ENCODE measurements at places on chromosomes 7 and 10.
A peak's percentile ranks its signal among the peaks of the same experiment; 100 is the strongest.

GRCh38 chr7:122988333-122988732 lies 7.2 kb downstream of the TAS2R16 start:
- no peak for DNase-seq

DNA sequence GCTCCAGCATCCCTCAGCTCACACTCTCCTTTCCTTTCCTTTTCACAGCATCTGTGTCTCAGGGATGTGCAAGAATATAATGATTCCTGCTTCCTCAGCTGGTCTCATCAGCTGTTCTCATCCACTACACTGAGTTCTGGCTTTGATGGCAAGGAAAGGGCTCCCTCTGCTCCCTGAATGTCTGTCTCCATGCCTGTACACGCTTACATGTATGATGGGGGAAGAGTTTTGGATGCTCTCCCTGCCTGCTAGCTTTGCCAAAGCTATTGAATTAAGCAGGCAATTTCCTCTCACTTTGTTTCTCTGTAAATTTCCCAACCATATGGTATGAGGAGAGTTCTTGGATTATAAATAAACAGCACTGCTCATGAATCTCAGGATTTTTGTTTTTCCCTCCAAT lies 254.5 kb downstream of the SORCS3 start:
- DNase-seq = no peak

DNA sequence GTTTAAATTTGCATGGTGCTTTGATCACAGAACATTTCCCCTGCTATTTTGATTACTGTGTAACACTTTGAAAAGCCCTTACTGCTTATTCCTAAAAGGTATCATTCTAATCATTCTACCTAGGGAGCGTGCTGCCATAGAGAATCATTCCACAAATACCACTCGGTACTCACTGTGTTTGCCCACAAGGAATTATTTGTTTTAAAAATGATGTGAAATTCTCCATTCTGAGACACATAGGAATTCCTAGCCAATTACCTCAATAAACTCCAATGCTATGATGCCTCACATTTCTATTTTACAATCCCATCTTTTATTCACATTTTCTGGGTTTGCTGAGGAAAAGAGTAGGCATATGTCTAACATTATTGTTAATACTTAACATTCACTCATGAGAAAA lies 16.2 kb upstream of the TES start:
- DNase-seq = no peak

DNA sequence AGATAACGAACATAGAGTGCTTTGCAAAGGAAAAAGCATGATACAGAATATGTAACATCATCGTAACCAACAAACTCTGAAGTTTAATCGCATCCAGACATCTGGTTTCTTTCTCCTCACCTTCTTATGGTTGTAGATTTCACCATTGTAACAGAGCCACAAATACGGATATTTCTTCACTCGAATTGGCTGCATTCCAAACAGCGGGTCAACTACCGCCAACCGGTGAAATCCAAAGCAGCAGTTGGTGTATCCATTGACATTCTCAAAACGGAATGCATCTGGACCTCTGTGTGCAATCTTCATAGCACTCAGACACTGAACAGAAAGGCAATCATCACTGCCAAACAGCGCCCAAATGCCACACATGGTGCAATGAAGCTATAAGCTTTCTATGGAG lies 3.4 kb downstream of the ASNS start:
- DNase-seq = no peak

- peak; percentile 94 for DNase-seq
Observed at GRCh38 chr10:5446390-5446926, 34.1 kb downstream of the NET1 start.

DNA sequence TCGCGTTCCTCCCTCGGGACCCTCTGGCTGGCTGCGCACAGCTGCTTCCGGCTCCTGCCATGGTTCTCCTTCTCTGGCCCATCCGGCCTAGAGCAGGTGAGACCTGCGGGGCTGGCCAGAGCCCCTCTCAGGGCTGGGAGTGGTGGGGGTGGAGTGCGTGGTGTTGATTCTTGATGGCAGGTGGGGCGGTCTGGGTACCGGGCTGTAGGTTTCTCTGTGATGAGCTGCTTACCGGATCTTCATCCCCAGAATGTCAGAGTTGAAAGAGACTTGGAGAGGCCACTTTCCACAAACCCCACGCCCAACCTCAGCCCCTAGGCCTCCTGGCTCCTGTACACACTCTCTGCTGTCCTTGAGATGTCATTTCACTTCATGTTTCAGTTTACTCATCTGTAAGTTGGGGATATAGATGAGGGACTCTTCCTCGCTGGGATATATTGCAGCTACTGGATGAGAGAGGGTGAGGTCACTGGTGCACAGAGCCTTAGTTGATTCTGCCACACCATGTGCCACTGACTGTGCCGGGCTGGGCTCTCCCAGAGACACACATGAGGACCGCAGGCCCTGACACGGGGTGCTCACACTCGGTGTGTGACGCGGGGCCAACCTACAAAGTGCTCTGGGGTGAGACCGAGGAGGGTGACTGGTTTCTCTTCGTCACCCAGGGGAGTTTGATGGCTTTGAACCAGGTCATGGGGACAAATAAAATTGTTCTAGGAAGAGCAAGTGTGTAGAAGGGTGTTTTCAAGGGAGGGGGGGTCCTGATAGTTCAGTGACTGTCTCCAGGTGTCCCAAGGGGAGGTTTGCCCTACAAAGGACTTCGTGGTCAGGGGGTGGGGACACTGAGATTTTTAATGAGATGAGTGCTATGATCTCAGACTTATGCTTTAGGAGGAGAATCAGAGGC lies 29.5 kb downstream of the ZNF775 start:
- no peak for DNase-seq

DNA sequence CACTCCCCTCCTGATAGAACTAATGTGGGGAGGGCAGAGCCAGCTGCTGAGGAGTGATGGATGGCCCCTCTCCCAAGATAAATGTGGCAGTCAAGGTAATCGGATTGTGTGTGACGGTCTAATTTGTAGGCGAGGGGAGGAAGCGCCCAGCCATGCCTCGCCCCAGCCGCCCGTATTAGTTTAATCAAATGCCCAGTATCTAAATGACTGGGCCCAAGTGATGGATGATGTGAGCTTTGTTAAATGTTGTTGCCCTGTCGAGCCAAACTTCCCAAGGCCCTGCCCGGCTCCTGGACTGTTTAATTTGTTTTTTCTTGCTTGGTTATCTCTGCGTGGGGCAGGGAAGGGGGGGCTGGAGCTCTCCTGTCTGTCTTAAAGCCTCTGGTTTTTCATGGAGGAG lies 88.4 kb upstream of the PPIF start:
- DNase-seq = no peak

DNA sequence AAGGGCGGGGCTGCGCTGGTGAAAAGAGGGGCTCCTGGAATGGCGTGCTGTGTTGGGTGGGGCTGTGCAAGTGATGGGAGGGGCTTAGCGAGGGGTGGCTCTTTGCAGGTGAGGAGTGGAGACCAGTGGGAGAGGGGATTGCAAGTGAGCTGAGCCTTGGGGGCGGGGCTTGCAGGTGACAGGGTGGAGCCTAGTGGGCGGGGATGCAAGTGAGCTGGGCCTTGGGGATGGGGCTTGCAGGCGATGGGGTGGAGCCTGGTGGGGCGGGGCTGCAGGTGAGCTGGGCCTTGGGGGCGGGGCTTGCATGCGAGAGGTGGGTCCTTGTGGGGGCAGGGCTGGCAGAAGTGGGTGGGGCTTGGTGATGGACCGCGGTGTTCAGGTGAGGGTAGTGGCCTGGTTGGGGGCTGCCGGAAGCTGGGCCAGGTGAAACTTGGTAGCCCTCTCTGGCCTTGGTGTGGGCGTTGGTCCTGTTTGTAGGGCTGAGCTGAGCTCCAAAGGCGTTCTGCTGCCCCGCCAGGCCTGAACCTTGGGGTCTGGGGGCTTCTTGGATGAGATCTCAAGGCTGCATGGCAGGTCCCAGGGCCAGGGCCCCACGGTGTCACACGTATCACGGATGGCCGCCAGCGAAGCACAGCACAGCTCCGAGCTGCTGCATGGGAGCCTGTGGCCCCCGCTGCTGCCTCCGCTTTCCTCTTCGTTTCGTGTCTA lies 743 bp upstream of the PITRM1 start:
- no peak for DNase-seq

DNA sequence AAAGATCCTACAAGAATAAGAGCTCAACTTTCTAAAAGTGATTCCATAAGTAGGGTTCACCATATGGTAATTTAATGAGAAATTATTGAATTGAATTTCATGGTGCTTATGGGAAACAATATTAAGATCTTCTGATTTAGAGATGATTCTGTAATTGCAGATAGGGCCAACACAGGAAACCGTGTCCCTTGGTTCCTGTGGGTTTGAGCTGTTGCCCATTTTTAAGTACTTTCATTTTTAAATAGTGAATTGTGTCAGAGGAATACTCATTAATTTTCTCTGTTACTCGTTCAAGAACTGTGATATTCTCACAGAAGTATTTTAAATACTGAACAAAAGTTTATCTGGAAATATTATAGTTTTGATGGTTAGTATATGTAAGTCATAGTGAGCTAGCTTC lies 129.2 kb downstream of the SRI start:
- DNase-seq = no peak

DNA sequence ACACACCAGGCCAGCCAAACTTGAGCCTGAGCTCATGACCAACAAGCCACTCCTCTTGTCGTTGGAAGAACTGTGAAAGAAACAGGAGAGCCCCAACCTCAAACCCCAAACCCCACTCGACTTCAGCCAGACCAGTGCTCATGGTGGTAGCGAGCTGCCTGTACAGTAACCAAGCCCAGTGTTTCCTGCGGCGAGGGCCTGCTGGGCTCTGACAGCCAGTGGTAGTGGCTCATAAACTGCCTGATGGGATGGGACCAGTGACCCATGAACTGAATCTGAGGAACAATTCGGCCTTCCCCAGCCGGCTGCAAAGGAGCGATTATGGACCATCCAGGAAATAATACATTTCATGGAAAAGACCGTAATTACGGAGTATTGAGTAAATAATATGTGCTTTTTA lies 191.9 kb downstream of the RPS24 start:
- DNase-seq = no peak

DNA sequence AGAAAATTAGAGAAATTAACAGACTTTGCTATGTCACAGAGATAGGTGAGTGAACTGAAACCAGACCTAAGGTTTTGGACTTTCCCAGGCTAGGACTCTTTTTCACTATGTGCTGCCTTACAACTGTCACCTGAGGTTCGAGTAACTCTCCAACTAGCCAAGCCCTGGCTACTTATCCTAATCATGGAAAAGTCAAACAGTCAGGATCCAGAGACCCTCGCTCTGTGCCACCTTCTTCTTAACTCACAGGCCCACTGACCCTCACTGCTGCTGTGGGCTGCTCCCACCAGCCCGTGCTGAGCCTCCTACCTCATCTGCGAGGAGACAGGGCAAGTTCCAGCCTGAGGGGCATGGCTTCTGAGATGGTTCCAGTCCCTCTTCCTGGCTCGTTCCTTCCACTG lies 211.4 kb upstream of the KLF14 start:
- DNase-seq = no peak

DNA sequence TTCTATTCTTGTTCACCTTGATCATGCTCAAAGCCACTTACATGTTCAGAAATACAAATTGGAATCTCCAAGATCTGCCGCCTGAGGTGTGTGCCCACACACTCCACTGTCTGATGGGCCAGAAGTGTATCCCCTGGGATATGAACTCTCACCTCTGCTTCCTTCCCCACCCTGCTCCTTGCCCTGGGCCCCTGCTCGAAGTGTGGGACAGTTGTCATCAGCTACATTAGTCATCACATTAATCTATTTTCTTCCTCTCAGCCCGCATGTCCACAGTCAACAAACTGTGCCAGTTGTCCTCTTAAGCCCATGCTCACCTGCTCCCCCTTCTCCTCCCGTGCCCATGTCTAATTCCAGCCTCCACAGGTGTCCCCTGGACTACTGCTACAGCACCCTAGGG lies 154.7 kb downstream of the PTPN20 start:
- no peak for DNase-seq

All from hematopoietic multipotent progenitor cell treated with erythropoietin and hydrocortisone succinate and interleukin-3 and kit ligand, for 17 days (in vitro differentiated cells).